ENCODE measurements at places on chromosomes 6 and 20. TPM values are rescaled to one million over a fixed set of nuclear protein-coding genes. Genes with fewer than 3 reads are reported as not detected.

STX11 gene
- 10.6 TPM for total RNA-seq

GRCh38 chr6:56424542-56425083, 177.2 kb upstream of the COL21A1 start:
- no peak for DNase-seq

CDSN gene
- total RNA-seq = not detected

DNA sequence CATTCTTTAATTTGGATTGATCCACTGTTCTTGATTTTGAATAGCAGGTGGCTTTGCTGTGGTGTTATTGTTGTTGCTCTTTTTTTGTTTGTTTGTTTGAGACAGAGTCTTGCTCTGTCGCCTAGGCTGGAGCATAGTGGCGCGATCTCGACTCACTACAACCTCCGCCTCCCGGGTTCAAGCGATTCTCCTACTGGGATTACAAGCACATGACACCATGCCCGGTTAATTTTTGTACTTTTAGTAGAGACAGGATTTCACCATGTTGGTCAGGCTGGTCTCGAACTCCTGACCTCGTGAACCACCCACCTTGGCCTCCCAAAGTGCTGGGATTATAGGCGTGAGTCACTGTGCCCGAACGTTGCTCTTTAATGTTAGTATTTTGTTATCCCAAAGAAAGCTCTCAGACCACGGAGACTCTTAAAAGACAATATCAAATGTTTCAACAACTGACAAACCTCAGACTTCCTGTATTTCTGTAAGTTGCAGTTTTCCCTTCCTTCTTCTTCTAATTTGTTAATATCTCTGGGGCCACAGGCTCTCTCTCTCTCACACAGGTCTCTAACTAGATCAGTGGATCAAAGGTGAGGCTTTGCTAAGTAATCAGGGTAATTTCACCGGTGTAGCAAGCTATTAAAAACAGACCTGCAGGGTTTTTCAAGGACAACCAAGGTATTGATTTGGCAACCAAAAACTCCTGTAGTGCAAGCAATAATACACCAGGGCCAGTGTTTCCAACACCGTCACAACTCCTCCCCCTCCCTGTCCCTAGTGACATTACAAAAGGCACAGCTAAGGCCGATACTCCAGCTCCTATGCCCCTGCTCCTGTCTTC, 48.8 kb upstream of the ZNF217 start:
- peak; percentile 21 for DNase-seq

DNA sequence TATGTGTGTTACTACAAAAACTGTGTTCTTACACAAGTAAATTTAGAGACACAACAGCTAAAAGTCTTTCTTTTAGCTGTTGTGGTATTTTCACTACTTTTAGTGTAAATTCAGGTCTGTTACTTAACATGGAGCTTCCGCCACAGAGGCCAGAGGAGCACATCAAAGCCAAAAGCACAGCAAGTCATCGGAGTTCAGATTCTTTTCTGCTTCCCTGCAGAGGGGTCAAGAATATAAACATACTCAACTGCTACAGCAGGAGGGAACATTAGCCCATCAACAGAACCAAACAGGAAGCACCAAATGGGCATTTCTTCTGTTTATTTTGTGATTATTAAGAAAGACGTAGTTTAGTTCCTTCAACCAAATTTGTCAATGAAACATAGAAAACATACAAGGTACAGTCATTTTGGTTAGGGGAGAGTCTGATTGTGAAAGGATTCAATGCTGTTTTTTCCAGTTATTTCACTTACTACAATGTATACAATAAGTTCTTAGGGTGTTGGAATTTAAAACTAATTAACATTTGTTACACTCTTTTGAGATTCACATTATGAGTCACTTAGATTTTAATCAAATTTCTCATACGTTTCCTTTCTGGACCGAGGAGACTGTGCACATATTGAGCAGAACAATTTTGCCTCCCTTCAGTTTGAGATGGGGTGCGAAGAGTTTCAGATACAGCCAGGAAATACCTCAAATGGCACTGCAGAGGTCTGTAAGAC, 42.8 kb upstream of the DSE start:
- peak; percentile 55 for DNase-seq

AGER gene
- total RNA-seq = 342 TPM

- no peak for DNase-seq
Measured at GRCh38 chr6:154280521-154280920, 76.1 kb downstream of the IPCEF1 start.

DNA sequence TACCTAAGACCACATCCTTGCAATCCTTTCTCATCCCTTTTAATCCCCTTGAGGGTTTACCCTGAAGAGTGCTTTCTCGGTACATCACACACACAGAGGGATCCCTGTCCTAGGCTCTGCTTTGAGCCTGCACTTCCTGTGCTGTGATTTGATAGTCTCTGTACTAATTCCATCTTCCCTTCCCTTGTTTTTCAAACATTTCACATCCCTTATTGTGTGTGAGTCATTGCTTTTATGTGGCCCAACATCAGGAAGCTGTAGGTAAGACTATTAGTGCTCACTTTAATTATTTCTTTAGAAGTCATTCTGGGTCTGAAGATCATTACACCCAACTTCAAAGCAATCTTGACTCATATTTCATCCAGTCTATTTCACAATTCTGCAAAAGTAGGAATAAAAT, 57.2 kb upstream of the ANKEF1 start:
- DNase-seq = no peak

GRCh38 chr6:135002974-135003703, 51.5 kb downstream of the HBS1L start:
- no peak for DNase-seq

DNA sequence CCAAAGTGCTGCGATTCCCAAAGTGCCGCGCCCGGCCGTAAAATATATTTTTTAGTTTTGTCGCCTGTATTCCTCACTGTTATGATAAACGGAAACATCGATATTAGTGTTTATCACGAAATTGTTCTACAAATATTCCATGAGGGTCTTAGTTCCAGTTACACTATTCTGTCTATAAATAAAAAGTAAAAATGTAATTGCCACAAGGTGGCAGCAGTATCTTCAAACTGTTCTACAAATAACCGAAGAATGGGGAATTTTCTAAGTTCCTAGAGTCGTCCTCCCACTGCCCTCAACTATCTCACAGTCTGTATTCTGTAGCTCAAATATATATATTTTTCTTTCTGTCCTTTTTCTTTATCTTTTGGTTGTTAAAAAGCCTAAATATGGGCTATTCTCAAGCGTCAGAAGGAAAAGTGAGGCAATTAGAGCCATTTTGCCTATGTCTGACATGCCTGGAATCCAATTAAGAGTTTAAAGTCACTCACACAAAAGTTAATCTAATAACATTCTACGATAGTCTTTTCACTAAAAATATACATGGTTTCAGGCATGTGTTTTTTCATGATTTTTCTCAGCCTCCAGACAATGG, 14.2 kb upstream of the FAM162B start:
- DNase-seq = peak; percentile 88
